Hypothalamus (tissue), 51 donors: ENCODE measurements at places on chromosomes 12 and 14.
A peak's percentile ranks its signal among the peaks of the same experiment; 100 is the strongest.

DNA sequence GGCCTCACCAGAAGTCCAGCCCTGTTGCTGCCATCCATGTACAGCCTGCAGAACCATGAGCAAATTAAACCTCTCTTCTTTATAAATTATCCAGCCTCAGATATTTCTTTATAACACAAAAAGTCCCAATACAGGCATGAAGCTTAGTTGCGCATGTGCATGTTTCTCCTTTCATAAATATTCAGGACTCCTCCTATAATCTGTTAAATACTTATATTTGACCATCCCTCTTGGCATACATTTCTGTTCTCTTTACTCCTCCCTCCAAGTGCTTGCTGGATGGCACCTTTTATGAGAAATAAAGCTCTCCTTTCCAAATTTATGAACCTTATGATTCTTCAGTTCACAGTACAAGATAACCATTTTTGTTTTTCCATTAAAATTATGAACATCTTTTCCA, 20.5 kb downstream of the DAAM1 start:
- no peak for DNase-seq

- DNase-seq: no peak
Observed at GRCh38 chr12:89514751-89515150, 9.8 kb downstream of the GALNT4 start.

- DNase-seq: no peak
Observed at GRCh38 chr14:78840898-78841297, 670.7 kb downstream of the NRXN3 start.

GRCh38 chr14:100786131-100786530, 39.8 kb upstream of the MEG3 start:
- peak; percentile 14 for DNase-seq

DNA sequence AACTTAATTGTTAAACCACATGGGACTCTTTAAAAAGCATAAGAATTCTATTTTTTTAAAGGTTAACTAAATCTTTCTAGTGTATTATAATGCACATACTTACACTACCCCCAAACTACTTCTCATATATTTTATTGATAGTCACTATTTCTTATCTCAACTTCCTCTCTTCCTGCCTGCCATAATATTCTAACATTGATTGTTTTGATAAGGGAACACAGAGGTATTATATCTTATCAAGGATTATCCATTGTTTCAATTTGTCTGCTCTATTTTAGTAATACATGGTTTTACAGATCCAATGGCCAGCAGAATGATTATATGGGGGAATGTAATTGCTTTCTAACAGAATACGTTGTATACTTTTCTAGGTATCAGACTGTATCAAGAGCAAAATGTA, 98.9 kb downstream of the EPS8 start:
- no peak for DNase-seq

DNA sequence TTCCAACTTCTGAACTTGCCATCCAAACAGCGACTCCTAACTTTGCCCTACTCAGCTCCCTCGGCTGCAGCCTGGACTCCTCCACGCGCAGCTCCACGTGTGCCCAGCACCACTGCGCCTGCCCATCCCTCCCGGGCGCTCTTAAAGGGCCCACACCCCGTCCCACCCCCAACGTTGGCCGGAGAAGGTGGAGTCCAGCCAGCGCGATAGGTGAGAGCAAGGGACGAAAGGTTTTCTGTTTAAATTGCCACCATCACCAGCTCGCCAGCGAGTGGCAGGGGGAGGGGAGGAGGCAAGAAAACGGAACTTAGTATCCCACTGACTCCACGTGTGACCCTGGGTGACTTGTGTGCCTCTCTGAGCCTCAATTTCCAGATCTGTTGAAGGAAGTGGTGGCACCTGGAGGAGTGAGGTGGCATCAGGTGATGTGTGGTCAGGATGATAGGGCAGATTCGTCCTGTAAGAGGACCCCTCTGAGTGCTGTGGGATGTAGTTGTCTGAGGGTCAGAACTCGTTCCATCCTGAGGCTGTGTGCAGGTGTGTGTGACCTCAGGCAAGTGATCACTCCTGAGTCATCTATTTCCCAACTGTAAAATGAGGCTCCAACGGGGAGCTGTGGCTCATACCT, 59.7 kb downstream of the TRPV4 start:
- peak; percentile 28 for DNase-seq

DNA sequence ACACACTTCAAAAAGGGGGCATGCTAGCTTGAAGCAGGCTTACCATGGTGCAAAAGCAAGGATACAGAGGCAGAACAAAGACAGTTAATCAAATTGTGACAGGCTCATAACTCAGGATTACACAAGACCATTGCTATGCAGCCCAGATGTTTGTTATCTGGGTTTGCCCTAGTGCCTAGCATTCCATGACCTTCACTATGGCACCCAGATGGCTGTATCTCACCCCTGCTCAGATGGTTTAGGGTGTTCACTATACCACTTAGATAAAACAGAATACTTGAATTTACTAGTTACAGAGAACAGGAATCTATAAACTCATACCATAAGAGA, 56.2 kb downstream of the SDR9C7 start:
- DNase-seq: no peak

GRCh38 chr12:56987011-56987410, 19.3 kb downstream of the ZBTB39 start:
- DNase-seq: no peak

DNA sequence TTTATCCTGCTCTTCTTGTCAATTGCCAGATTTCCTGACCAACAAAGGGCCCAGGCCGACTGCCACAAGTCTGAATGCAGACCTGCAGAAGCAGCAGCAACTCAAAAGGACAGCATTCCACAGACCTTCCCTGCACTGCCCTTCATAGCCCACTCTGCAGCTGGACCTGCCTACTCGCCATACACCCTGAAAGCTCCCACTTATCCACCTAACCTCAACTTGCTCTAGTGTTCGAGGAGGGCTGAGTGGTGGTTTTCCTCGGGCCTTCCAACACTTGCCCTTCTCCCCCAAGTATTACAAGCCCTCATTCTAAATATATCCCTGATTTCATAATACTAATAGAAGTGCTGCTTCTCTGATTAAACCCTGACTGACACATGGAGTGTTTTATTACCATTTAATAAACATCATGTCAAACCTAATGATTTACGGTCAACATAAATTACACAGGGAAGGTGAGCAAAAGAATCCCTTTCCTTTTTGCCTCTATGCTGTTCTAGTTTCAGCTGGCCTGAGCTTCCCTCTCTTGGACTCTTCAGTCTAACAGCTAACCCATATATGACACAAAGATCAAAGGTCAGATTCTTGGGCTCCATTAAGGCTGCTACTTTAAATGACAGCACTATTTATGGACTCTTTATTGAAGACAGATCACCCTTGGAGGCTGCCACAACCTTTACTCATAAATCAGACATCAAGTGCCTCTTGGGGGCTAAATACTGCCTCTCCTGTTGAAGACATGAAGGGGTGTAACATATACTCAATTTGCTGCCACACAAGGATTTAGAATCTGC, 1546.9 kb upstream of the TMEM132C start:
- DNase-seq: no peak

DNA sequence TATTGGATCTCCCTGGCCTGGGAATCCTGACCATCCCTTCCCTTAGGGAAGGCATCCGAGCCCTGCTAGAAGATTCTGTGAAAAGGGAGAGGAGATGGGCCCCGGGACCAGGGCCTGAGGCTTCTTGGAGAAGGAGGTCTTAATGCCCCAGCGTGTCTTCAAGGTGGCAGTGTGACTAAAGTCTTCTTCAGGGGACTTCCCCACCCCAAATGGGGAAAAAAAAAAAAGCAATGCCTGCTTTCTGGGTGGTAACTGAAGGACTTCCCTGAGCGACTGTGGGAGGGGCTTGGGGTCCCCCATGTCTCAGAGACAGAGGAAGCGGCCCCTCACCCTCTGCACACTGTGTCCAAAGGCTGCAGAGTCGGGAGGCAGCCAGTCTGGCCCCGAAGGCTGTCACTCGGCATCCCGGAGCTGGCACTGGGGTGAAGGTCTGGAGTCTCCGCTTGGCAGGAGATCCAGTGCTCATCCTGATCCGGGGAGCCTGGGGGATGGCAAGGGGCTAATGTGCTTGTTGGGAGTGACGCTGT, 7.8 kb upstream of the PGF start:
- no peak for DNase-seq

DNA sequence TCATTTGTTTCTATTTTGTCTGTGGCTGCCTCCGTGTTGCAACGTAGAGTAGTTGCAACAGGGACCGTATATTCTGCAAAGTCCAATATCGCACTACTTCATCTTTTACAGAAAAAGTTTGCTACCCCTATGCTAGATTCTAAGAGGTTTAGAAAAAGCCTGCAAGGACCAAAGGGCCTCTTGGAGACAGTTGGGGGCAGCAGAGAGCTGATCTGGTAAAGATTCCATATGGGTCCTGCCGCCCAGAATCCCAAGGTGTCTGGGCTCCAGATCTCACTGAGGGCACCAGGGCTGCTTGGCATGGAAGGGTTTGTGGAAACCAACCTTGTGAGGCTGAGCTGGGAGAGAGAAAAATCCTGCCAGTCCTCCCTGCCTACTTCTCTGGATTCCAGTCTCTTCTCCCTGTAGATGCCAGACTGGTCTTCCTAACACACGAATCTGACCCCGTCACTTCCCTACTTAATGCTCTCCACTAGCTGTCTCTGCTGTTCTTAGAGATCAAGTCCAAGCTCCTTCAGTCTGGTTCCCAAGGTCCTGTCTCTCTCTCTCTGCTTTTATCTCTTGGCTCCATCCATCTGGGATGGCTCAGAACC, 74.6 kb downstream of the GLRX5 start:
- DNase-seq: no peak

GRCh38 chr12:9364224-9365176, 156.3 kb upstream of the PZP start:
- no peak for DNase-seq

DNA sequence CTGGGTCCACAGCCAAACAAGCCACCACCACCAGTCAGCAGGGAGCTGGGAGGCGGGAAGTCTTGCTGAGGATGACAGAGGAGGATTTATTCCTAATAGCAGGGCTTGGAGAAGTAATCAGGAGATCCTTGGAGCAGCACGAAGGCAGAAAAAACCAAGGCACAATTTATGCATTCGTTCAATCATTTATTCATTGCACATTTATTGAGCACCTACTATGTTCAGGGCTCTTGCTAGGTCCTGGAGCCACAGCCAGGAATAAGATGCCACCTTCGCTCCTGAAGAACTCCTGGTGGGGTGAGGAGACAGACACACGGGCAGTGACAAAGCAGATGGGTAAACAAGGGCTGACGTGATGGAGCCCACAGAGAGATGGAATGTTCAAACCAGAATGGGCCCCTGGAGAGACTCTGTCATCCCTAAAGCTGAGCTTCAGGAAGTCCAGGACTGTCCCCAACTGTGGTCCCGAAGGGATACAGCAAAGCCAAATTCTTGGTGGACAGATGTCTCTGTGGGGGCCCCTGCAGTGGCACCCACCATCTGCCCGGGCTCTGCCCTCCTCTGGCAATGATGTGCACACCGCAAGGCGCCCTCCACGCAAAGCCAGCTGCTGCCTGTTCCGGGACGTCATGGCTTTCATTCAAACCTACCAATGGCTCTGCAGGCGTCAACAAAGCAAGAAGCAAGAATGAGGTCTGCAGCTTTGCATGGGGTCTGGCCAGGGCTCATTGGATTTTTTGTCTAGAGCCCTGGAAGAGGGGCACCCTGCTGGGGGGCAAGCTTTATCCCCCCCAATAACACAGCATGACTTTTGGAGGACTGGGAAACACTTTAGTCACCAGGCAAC, 3.0 kb upstream of the TESC start:
- no peak for DNase-seq

GRCh38 chr14:105525861-105526775, at the start of gene TMEM121:
Gene TMEM121, plus strand, starts transcription at chr14:105526583. Its CDS starts 2,252 bp downstream, at chr14:105528835.
- DNase-seq: peak; percentile 23

DNA sequence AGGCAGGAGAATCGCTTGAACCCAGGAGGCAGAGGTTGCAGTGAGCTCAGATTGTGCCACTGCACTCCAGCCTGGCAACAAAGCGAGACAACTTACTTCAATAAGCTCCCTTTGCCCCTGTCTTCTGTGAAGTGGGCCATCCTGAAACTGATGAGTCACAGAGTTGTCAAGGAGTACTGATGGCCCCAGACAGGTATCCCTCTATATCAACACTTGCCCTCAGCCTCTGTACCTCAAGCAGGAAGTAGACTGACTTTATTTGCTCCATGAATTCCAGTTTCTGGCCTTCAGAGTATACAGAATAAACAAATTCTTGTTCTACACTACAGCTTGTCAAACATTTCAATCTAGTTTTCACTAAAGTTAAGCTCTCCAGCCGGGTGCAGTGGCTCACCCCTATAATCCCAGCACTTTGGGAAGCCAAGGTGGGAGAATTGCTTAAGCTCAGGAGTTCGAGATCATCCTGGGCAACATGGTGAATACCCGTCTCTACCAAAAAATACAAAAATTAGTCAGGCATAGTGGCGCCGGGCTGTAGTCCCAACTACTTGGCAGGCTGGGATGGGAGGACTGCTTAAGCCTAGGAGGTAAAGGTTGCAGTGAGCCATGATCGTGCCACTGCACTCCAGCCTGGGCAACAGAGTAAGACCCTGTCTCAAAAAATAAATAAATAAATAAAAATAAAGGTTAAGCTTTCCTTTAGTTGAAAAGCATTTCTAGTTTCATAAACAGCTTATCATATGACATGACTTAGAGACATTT, 16.4 kb upstream of the LRP10 start:
- no peak for DNase-seq

- DNase-seq: no peak
Observed at GRCh38 chr12:102005256-102005655, 56.5 kb downstream of the WASHC3 start.

DNA sequence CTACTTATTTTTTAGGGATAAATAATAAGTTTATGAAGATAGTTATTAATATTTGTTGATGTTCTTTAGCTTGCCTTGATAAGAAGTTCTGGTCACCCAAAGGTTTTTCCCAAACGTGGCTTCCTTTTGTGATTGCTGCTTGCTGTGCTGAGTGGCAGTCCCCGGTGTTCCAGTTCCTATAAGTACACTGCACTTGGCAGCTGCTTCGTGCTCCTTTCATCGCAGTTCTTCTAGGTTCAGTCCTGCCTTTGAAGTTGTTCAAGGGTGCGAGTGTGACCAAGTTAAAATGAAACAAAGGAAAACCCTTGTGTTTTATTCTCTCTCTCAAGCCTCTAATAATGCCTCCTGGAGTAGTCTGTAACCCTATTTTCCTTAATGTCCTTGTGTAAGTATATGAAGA, 128.5 kb upstream of the ATF1 start:
- no peak for DNase-seq

- DNase-seq: no peak
Observed at GRCh38 chr14:39868251-39868650, 436.0 kb upstream of the FBXO33 start.

DNA sequence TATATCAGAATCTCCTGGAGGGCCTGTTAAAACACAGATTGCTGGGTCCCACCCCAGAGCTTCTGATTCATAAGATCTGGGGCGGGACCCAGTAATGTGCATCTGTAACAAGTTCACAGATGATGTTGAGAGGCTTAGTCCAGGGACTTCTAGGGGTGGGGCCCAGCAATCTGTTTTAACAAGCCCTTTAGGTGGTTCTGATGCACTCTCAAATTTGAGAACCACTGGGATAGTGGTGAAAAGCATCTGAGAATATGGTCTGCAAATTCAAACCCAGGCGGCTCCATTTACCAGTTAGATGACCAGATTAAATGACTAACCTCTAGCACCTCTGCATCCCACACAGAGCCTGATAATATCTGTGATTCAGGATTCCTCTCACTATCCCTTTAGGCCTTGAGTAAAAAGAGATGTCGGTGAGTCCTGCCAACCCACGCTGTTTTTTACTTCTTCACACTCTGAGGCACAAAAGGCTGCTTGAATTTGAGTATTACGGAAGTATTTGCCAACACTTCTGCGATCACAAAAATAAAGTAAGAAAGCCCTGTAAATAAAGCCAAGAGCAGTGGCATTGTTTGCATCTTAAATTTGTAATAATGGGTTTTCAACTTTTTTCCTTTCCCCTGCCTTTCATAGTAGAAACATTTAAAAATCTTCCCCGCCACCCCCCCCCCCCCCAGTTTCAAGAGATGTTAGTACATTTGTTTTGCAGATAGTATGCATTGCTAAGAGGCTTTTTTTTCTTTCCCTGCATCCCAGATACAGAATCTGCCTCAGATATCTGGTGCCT, 1.8 kb upstream of the FRS2 start:
- no peak for DNase-seq
